Nephron progenitor cell (in vitro differentiated cells): ENCODE measurements at places on chromosomes 12 and 14.

DNA sequence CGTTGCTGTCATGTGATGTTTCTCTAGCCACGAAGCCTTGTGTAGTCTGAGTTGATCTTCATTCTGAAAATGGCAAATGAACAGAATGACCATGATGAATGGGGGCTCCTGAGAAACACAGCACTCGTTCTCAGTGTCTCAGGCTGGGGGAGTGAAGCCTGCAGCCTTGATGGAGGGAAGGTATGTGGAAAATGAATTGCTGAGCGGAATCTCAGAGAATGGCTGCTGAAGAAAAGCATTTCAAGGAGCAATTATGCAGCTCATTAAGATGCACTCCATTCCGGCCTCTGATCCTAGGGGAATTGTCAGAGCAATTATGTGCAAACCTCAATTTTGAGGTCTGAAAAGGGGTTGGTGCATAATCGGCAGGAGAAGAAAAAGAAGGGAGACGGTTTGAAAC lies 167.1 kb downstream of the CHST11 start:
- DNase-seq, result no peak

- DNase-seq, result no peak
Measured at GRCh38 chr12:67541625-67541991, 106.9 kb upstream of the DYRK2 start.

- DNase-seq, result no peak
Measured at GRCh38 chr14:24674204-24674970, 40.4 kb upstream of the GZMB start.

- no peak for DNase-seq
Measured at GRCh38 chr12:124979568-124979967, 9.4 kb downstream of the DHX37 start.

GRCh38 chr12:101044512-101045059 lies 165.5 kb downstream of the SLC5A8 start:
- DNase-seq, result no peak

- no peak for DNase-seq
Measured at GRCh38 chr12:9050521-9051157, 61.3 kb downstream of the KLRG1 start.

- DNase-seq, result no peak
Measured at GRCh38 chr12:110742096-110742717, 484 bp downstream of the PPP1CC start.
